Stimulated activated CD8-positive, alpha-beta memory T cell treated with anti-CD3 and anti-CD28 coated beads, Interleukin-4, amount 100 ng/mL, for 4 hours (primary cell): ENCODE measurements at places on chromosomes 4 and X.

DNA sequence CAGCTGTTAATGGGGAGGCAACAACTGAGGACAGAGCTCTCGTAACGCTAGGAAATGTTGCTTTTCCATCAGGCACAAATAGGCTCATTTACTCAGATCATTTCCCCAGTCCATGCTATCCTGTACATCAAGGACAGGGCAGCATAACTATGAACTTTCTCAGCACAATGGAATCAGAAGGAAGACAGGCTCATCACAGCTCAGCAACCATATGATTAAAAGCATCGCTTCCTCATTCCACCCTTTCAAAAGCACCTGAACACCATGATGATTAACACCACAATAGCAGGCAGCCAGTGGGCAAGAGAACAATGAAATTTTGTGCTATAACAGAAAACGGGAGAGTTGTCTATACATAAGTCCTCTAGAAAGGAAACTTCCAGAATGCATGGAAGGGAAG lies 297.8 kb downstream of the ZNF674 start:
- no peak for DNase-seq

GRCh38 chr4:112153211-112153791 lies 8.0 kb downstream of the FAM241A start:
- no peak for DNase-seq

DNA sequence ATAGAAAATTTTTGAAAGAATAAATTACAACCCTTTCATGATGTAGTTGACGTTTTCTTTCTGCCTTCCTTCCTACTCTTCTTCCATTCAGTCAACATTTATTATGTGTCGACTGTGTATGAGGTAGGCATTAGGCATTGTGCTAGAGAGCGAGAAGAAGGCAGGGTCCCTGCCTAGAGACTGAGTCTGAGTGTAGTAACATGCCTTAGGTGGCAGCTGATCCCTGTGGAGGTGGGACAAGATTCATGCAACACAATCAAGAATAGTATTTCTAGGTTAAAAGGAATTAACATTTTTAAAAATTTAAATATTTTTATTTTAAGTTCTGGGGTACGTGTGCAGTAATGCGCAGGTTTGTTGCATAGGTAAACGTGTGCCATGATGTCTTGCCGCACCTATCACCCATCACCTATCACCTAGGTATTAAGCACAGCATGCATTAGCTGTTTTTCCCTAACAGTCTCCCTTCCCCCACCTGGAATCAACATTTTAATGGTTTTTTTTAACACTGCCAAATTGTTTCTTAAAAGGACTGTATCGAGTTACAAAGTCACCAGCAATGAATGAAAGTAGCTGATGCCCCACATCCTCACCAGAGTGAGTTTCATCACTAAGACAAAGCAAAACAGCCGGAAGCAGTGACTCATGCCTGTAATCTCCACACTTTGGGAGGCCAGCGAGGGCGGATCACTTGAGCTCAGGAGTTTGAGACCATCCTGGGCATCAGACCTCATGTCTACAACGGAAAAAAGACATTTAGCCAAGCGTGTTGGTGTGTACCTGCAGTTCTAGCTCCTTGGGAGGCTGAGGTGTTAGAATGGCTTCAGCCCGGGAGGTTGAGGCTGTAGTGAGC lies 84.0 kb downstream of the WWC2 start:
- DNase-seq, result no peak

GRCh38 chrX:40449956-40450706 lies 130.6 kb upstream of the ATP6AP2 start:
- no peak for DNase-seq

GRCh38 chrX:136865270-136866158 lies 15.0 kb downstream of the RBMX start:
- DNase-seq, result no peak

DNA sequence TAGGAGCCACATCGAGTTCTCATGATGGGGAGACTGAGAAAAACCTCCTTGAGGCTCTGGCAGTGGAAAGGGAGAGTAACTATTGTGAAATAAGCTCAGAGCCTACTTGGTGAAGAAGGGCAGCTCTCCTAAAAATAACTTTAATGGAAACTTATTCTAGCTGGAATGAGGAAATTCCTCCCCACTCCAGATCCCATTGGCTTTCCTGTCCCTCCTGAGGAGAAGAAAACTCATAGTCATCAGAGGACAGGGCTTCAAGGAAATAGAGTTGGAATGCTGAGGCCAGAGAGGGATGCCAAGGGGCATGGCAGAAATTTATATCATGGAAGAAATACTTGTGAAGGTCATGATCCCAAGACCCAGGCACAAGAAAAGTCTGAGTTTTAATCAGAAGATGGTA lies 70.7 kb upstream of the TAPT1 start:
- DNase-seq, result no peak

GRCh38 chr4:54091637-54092404 lies 8.1 kb upstream of the GSX2 start:
- DNase-seq, result peak; percentile 71

GRCh38 chrX:131288738-131289511 lies at the start of gene IGSF1:
Gene IGSF1, minus strand, starts transcription at chrX:131289306. Its CDS starts 2,632 bp downstream, at chrX:131286674.
- no peak for DNase-seq

DNA sequence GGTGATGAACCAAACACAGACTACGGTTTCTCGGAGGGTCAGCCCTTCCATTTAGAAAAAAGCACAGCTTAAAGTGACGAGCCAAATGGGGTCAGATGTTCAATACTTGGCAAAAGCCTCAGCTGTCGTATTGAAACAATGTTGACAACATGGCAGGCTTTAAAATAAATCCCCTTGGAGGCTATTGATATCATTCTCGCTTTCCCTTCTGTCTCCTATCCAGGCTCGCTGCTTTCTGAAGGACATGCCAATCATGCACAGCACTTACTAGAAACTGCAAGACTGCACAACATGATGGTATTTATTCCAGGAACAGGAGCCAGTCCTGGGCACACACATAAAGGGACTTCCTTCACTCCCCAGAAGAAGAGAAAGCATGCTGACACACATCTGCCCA lies 137.9 kb downstream of the SLC7A11 start:
- DNase-seq, result no peak

- DNase-seq, result no peak
Measured at GRCh38 chrX:39602195-39602594, 495.6 kb downstream of the BCOR start.

DNA sequence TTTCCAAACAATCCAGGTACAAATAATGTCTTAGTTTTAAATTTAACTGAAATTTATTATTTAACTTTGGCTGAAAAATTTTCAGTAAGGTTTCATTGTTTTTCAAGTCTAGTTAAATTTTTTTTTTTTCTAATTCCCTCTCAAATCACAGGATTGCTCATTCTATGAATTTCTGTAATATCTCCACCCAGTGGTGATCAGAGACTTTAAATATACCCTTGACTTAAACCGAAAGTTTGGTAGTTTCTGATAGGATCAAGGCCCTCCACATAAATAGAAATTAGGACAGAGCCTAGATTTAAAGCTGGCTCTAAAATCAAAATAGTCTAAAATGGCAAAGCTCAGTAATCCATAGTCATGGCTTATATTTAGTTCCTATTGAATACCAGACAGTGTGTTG lies 175.4 kb downstream of the TBCK start:
- no peak for DNase-seq

GRCh38 chr4:11438647-11439046 lies 10.0 kb upstream of the HS3ST1 start:
- DNase-seq, result no peak

DNA sequence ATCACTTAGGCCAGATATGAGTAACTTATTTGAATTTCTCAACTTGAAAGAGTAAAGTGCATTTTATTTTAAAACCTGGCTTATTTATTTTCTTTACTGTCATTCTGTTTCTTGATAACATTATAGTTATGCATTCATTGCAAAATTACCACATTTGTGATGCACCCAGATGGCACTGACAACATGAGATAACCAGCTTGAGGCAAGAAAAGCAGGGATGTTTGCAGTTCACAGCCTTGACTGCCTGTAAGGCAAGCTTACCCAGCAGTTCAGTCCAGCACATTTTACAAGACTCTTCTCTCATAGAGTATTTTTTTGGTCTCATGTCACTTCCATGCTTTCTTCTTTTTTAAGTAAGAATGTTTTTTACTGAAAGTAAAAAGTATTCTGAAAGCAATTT lies 25.3 kb upstream of the EPGN start:
- no peak for DNase-seq

GRCh38 chrX:120457766-120458180 lies 11.3 kb downstream of the LAMP2 start:
- DNase-seq, result no peak

DNA sequence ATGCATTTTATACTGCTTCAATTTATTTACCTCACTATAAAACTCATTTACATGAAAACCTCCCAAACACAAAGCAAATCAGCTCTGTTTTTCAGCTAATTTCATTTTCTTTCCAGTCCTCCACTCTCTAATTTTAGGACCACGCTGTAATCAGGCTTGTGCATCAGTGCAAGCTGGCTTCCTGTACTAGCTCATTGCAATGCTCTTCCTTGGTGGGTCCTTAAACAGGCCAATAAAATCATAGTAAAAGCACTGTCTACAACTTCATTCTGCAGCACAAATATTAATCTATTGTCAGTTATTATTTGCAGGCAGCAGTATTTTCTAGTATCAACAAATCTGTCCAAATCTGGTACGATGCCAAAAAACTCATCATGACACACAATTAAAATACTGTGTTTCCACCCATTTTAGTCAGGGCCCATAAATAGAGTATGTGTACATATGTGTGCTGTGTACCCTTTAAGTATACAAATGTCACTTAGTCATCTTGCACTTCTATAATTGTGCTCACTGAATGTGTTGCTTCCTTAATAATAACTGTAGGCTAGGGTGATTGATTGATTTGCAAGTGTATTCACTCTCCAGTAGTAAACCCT lies 178.2 kb upstream of the HCCS start:
- no peak for DNase-seq
